RPMI7951 (cell line): ENCODE measurements at places on chromosomes 7 and 10. TPM values are rescaled to one million over a fixed set of nuclear protein-coding genes. Genes with fewer than 3 reads are reported as not detected.

DNA sequence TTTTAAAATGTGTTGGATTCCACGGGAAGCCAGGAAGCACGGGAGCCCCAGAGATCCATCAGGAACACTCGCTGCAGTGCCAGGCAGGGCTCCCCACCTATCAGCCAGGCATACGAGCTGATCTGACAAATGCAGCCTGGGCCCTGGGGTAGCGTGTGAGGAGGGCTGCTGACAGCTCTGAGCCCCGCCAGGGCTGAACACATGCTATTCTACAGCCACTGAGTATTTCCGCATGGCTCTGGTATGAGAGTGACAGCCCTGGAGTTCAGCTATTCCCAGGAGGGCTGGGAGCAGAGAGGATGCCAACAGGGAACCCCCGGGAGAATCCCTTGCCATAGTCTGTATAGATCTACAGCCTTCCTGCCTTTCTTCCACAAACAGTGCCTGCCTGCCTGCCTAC, 237.3 kb upstream of the ZMIZ1 start:
- DNase-seq, result no peak

PODXL gene
- total RNA-seq, result 48.2 and 49.0 TPM in 2 replicates

- DNase-seq, result peak; percentile 84
Observed at GRCh38 chr7:141649865-141650634, 51.9 kb downstream of the DENND11 start.

ASAH2B gene
- 3.2 and 6.6 TPM in 2 replicates for total RNA-seq

DNA sequence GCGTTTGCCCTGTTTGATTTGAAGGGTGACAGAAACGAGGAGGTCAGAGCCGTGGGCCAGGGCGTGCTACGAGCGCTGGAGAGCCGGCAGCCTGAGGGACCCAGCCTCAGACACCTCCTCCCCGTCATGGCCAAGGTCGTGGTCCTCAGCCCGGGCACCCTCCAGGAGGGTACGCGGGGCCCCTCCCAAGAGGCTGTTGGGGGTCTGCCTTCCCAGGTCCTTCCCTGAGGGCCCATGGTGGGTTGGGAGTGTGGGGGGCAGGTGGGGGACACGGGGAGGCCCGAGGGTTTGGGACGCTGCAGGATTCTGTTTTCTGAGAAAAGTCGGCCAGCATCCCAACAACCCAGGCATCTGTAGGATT, 7.8 kb downstream of the AP5Z1 start:
- no peak for DNase-seq

GRCh38 chr7:117673839-117674238, 194.0 kb downstream of the CFTR start:
- no peak for DNase-seq

- no peak for DNase-seq
Observed at GRCh38 chr10:11237571-11237970, 219.9 kb downstream of the CELF2 start.

- no peak for DNase-seq
Observed at GRCh38 chr7:92682330-92682729, 92.1 kb upstream of the FAM133B start.

DNA sequence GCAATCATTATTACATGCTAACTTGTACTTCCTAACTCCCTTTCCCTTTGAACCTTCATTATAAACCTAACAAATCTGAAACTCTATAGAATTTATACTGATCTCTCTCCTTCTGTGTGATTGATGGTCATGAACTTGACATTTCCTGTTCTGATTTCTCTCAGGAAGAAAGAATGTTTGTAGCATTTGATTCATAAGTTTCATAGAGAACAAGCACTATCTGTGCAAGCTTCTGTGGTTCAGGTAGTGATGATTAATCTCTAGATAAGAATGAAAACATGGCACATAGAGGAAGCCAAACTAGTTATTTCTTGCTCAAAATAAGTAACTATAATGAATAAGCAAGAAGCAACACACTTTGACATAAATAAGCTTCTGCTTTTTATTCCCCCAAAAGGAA, 34.2 kb downstream of the TFPI2 start:
- DNase-seq, result no peak

GRCh38 chr7:127504715-127505114, 80.7 kb downstream of the GCC1 start:
- peak; percentile 28 for DNase-seq

DNA sequence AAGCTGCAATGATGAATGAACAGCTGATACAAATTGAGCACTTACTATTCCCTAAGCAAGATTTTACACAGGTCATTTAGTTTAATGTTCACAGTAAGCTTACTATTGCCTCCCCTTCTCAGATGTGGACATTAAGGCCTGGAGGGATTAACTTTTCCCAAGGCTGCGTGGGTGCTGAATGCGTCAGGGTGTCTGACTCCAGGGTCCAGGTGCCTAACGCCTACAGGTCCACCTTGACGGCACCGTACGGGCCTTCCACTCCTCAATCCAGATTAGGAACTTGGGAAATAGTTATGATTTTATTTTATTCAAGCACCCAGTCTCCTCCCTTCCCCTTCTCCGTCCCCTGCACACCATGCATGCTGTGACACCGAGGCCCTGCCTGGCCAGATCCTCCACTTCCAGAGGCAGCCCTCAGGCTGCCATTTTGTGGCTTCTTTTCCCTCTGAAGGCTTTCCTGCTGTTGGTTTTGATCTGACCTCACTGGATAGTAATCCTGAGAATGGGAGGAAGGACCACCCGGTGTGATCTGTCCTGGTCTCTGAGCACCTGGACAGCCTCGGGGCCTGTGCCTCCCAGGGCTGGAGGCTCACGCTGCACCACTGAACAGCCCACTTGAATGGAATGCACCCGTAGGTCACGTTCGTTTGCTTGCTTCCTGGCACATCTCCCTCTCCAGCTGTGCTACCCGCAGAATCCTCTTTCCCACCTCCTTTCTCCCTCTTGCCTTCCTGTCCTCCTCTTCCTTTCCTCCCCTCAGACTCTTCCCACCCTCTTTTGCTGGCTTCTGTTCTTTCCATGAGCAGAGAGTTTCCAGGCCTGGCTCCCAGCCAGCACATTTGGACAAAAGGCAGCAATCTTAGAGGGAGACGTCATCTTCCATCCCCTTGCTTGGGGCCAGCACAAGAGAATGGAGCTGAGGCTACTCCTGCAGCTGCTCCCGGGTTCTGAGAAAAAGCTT, 14.4 kb downstream of the DENND2A start:
- DNase-seq, result peak; percentile 100

TACC2 gene
- total RNA-seq, result 7.3 and 11.1 TPM in 2 replicates

DNA sequence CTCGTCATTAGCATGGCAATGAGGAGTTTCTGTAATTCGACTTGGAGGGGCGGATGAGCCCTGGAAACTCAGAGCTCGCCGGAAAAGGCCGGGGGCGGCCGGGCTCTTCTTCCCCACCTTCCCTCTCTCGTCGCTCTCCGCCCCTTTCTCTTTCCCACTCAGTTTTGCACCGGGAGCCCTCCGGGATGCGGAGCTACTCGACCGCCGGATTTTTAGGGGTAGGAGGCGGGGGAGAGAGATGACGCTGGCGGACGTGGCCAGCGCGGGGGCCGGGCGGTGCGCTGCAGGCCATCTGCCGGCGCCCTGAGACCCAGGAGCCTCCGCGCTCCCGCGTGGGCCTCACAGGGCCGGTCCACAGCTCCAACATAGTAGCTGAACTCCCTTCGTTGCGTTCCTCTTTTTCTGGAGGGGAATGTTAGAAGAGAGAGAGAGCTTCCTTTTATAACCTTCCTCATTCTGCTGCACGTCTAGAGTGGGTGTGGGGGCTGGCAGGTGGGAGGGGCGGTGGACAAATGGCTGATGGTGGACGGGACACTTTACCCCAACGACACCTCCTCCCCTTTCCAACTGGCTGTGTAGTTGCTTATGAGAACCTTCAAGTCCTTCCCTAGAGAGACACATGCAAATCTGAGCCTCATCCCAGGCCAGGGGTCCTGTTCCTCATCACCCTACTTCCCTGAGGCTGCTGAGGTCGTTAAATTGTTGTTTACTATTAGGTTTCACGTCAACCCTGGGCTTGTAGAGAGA, 1.1 kb upstream of the HOXA1 start:
- DNase-seq, result peak; percentile 76

DNA sequence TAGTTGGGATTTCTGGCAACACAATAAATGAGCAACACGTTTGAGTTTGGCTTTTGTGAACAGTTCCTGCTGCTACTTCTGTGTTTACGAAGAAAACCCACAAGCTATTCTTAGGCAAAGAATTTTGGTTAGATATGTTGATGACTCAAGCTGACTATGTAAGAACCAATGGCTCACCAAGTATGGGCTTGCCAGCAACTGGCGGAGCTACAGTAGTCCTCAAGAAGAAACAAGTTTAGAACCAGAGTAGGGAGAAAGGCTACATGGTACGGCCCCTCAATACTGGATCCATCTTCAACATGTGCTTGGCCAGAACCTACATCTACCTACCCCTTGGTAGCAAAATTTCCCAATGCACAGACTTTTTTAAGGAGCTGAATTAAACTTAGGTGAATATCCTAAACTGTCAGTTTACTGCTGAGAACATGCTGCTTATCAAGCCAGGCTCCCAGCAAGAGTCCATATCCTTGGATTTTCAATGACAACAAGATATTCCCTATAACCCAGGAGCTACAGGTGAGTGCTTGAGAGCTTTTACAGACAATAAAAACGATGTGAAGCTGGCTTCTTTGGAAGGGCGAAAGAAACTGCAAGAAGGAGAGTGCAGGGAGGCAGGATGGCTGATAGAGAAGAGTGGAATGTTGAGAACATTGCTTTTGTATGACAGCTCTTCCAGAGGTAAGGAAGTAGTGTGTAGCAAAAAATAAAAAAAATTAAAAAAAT, 74.3 kb upstream of the ASAH2 start:
- DNase-seq, result peak; percentile 94

DNA sequence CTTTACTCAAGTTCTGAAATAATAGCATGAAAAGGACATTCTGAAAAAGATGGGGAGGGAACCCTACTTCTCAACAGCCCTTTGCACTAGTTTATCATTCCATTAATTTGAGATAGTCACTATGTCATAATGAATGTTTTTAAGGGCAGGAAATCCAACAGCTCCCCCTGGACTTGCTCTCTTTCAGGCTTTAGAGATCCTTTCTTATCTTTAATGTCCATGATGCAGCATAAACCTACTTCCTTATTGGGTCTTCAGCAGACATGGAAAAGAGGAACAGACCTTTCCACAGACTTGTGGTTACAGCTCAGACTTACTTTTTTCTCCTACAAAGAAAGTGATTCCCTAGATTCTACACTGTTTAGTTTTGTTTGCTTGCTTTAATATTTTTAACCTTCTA, 87.3 kb downstream of the IDE start:
- DNase-seq, result no peak

GRCh38 chr10:89959433-89960110, 258.2 kb downstream of the KIF20B start:
- peak; percentile 60 for DNase-seq

DNA sequence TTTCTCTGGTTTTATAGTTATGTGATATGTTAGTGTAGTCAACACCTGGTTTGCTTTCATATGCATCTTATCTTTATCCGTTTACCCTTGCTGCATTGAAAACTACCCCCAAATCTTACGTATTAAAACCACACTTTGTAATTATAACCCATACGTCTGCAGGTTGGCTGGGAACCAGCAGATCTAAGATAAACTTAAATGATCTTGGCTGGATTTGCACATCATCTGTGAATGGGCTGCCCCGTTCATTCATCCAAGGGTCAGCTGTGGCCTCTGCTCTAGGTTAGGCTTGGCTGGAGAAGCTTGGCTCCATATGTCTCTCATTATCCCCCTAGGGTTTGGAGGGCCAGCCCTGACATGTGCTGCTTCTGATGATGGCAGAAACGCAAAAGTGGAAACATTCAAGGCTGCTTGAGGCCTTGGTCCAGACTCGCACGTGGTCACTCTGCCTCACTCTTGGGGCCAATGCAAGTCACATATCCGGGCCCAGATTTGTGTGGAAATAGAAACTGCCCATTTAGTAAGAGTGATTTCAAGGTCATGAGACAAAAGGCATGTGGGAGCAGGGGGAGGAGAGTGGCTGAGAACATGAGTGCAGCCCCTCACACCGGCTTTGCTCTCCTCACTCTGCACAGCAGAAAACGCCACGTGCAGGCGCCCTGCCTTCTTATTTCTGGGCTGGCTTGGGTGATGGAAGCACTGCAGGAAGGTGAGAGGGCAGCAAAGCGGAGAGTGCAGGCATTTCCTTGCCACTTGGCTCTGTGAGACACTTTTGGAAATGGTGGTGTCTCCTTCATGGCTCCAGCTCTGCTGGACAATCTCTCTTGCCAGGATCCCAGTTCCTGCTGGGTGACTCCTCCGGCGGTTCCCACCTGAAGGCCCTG, 553.8 kb downstream of the GLRX3 start:
- no peak for DNase-seq

GRCh38 chr7:13687500-13687899, 302.0 kb downstream of the ETV1 start:
- DNase-seq, result no peak

DNA sequence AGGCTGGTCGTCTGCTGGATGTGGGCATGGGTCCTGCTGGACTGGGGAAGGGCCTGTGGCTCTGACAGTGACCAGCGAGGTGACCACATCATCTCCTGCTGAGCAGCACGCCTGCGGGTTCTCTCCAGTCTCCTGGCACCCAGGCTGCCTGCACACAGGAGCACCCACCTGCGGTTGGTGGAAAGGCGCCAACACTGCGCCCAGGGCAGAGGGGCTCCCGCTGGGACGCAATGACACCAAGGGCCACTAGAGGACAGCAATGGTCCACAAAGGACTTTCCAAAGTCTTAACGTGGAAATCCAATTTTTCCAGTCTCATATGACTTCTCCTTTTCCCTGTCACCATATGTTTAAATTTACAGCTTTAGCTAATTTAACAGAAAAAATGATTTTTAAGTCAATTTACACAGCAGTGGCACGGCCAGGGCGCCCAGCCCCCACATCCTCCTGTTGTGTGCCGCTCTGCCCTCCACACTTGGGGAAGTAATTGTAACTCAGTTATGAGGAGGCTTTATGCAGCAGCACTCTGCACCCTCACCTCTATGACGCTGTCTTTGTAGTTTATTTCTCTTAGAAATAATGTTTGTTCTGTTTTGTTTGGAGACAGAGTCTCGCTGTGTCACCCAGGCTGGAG, 38.1 kb downstream of the CFAP46 start:
- peak; percentile 26 for DNase-seq

POLR2J2 gene
- total RNA-seq, result 1.1 TPM in 2 replicates

DNA sequence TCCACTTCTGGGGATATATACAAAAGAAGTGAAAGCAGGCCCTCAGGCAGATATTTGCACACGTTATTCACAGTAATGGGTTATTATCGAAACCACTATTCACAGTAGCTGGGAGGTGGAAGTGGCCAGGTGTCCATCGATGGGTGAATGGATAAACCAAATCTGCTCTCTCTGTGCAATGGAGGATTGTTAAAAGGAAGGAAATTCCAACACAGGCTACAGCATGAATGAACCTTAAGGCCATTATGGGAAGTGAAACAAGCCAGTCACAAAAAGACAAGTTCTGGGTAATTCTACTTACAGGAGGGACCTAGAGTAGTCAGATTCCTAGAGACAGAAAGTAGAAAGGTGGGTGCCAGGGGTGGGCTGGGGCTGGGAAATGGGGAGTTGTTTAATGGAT, 48.5 kb upstream of the BHLHA15 start:
- DNase-seq, result no peak

DNA sequence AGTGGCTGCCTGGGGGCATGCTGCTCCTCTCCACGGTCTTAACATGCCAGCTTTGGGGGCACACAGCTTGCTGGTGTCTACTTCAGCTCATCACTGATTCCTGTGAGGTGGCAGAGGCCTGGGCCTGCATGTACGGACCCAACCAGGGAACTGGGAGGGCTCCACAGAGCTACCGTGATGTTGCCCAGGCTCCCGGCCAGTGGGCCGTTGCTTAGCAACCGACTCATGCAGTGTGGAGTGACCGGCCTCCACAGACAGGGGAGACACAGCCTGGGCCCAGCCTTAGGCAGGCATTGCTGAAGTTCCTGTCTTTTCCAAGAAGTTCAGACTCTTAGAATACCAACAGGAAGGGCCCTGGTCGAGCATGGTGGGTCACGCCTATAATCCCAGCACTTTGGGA, 25.8 kb upstream of the SH2B2 start:
- peak; percentile 15 for DNase-seq
